ENCODE measurements at places on chromosomes 3 and 15.

DNA sequence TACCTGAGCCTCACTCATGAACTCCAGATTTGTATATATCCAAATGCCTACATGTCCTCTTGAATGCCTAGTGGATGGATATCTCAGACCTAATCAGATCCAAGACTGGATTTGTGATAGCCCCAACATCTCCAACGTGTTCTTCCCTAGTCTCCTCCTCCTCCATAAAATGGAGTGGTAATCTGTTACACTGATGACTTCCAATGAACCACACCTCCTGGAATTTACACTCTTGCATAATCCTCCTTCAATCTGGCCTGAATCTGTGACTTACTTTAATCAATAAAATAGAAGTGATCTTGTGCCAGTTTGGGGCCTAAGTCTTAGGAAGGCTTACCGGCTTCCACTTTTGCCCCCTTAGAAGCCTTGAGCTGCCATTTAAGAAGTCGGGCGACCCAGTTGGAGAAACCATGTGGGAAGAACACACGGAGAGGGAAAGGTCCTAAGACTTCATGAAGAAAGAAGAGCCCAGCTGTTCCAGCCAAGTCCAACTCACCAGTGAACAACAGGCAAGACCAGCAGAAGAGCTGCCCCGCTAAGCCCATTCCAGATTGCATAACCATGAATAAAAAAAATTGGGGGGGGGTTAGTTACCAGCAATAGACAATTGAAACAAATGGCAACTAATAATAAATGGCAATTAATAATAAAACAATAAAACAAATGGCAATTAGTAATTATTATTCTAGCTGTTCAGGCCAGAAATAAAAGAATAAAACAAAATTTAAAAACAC, 164.3 kb downstream of the STT3B start:
- DNase-seq, result no peak

- DNase-seq, result no peak
Observed at GRCh38 chr3:133945381-133946095, 49.9 kb upstream of the RAB6B start.

DNA sequence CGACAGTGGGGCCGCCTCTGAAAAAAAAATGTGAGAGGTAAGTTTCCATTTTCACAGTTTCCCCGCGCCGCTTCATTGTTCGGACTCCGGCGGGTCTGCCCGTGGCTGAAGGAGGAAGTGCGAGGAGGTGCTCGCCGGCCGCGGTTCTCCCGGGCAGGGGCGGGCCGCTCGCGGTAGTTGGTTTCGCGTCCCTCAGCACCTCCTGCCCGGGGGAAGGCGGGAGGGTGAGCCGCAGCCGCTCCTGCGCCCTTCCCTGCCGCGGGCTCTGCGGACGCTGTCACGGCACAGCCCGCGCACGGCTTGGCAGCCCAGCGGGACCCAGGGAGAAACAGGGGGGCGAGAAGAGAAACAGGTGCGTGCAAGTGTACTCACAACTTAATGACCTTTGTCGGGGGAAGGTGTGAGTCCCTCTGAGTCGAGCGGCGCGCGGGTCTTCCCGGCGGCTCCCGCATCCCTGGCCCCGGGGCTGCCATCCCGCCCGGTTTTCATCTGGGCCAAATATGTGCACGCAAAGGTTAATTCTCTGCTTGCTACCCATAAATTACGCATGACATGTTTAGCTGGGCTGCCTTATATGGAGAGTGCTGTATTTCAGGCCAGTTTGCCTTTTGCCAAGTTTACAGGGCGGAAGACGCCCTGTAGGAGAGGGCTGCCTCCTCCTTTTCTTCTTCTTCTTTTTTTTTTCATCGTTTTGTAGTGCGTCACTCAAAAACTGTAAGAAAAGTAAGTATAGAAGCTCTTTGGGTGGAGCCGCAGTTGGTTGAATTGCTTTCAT, 514 bp downstream of the MBNL1 start:
- DNase-seq, result peak; percentile 93

GRCh38 chr15:59315914-59316451, 56.7 kb downstream of the MYO1E start:
- peak; percentile 28 for DNase-seq

- DNase-seq, result no peak
Observed at GRCh38 chr3:85271911-85272310, 313.1 kb downstream of the CADM2 start.

- no peak for DNase-seq
Observed at GRCh38 chr3:162435750-162436149, 939.1 kb downstream of the OTOL1 start.

- DNase-seq, result no peak
Observed at GRCh38 chr15:45064386-45064785, 41.4 kb downstream of the SORD start.

- DNase-seq, result peak; percentile 70
Observed at GRCh38 chr15:87354661-87355410, 901.7 kb downstream of the NTRK3 start.

DNA sequence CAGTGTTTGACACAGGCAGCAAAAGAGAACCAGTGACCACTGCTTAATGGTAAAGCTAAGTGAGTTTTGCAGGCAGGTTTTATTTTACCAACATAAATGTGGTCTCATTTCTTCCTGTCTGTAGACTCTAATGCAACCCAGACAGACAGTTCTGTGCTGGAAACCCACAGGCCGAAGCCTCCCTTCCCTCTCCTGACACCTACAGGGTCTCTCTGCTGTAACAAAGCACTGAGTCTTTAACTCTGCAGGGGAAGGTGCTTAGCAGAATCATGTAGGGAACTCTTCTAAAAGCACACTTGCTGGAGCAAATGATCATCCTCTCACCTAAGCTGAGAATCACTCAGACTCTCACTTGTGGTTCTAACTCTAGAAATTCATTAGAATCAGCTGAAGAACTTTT, 200.3 kb downstream of the KBTBD8 start:
- no peak for DNase-seq

GRCh38 chr15:93223803-93224202, 134.8 kb upstream of the RGMA start:
- DNase-seq, result no peak

DNA sequence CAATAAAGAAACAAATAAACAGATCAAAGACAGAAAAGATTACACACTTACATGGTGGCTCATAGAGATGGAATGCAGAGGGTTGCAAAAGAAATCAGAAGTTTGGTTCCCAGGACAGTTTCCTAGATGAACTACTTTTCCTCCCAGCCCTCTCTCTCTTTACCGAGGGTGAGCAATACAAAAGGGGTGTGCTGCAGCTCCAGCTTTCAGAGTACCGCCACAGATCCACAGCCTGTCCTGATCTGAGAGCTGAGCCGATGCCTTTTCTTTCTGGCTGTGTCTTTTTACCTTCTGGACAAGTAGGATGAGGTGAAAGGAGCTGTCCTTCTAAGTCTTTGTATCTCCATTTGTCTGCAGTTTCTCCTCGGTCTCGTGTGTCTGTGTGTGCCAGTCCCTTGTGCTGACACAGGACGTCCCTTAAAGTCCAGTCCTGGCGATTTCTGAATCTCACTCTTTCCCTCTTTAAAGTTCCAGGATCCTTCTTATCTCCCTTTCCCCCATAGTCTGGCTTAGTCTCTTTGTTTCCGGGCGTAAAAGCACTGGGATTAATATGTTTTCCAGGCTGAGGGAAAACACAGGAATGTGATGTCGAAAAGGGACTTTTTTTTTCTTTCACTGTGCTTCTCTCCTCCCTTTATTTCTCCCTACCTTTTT, 540 bp downstream of the CCDC80 start:
- DNase-seq, result peak; percentile 80

DNA sequence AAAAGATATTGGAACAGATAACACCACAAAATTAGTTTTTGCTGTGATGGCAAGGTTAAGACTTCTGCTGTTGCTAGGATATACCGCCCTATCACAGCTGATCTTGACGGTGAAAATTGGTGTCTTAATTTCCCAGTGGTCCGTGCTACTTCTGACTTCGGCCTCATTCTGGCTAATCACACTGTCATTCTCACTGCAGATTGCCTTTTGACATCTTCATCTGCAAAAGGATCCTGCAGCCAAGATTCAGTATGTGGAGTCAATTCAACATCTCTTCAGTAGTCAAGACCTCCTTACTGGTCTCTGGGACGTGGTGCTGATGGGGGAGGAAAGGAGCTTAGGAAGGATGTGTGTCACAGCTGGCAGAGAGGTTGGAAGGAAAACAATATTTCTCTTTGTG, 438.6 kb downstream of the WDR72 start:
- no peak for DNase-seq

- DNase-seq, result no peak
Observed at GRCh38 chr3:144775551-144775950, 803.9 kb downstream of the DIPK2A start.

GRCh38 chr15:96869122-96869521, 538.6 kb downstream of the NR2F2 start:
- DNase-seq, result no peak

All from fibroblast of skin of back (primary cell).